ENCODE measurements at places on chromosomes 16 and 17. TPM values are rescaled to one million over a fixed set of nuclear protein-coding genes. Genes with fewer than 3 reads are reported as not detected.

CD300E gene
- total RNA-seq: 0.72 TPM

HBM gene
- total RNA-seq: 257 TPM

PSMB3 gene
- 97.7 TPM for total RNA-seq

CBX8 gene
- total RNA-seq: 3.1 TPM

DNA sequence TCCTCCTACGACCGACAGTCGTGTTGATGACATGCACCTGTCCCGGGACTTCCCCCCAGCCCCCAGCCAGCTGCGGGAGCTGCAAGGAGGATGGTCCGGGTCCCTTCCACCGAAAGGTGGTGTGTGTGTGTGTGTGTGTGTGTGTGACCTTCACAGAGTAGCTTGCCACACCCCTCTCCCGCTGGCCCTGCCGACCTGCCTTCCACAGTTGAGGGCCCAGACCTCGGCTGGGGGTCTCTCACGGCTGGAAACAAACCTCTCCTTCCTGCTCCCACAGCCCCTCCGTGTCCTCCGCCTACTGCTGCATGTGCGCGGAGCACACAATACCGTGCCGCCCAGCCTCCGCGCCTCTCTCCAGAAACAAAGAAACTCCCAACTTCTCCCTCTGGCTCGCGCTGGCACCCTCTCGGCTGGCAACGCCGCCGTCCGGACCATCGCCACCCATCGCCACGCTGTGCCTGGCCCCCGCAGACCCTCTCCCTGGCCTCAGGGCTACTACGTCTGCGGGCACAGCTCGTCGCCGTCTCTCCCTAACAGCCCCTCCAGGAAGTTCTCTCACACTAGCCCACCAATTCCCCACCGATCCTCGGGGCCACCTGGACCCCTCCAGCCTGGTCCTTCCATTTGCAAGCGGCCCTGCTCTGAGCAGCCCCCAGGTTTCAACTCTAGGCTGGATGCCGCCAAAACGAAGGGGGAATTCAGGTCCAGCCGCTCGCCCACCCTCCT, 81.2 kb downstream of the TIMM22 start:
- no peak for DNase-seq

GRCh38 chr16:57967916-57968315, 3.0 kb downstream of the CNGB1 start:
- no peak for DNase-seq

- DNase-seq: no peak
Observed at GRCh38 chr17:73623247-73623646, 21.0 kb downstream of the SDK2 start.

DNA sequence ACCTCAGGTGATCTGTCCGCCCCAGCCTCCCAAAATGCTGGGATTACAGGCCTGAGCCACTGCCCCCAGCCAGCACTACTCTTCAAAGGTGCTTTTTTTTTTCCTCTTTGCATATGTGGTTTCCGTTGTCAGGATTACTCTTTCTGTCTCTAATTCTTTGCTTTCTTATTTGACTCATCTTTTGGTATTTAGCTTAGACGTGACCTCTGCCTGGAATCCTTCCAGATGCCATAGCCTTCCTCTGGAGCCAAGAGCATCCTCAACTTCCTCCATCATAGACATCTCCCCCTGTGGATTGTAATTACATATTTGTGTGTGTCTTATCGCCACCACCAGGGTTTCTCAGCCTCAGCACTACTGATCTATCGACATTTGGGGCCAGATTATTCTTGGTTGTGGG, 84.4 kb upstream of the XYLT1 start:
- no peak for DNase-seq

DNA sequence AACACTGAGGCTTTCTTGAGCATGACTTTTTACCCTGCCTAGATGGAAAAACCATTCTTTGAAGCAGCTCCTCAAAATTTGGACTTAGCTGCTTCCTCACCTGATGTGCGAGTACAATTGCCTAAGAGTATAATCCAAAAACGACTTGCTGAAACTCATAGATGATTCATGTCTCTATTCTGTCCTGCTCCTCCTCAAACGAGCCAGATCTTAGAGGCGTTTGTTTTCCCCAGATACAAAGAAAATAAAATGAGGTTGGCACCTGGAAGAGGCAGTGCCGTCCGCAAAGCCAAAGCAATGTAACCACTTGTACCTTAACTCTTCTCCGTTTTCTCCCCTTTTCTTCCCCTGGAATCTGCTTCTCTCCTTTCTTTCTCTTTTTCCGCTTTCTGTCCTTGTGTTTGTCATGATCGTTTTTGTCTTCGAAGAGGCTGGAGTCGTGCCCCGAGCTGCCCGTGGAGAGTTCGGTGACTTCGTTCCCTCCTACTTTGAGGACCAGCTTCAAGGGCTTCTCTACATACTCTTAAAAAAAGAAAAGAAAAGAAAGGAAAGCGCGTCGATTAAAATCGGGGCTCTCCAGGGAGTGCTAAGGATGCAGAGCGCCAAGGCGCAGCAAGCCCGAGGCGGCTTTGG, 895 bp downstream of the BRD7 start:
- no peak for DNase-seq
